ENCODE measurements at places on chromosomes 11 and 22.
A peak's percentile ranks its signal among the peaks of the same experiment; 100 is the strongest.

DNA sequence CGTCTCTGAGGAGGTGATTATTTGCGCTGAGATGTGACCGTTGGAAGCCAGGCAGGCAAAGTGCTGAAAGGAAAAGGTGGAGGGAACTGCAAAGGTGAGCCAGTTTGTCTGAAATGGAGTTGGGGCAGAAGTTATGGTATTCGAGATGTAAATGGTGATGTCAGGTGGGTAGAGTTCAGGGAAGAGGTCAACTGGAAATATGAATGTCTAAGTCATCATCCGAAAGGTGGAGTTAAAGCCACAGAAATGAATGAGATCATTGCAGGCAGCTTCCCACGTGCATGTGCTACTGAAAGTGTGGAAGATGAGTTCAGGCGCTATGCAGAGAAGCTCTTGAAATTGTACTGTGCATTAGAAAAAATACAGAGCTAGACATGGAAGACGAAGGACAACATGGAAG is 2.2 kb upstream of the BPIFC start:
- no peaks in the 10 kb centered on the region for H3K4me1 ChIP-seq
- DNase-seq: no peak
- H3K4me3 ChIP-seq: no peak overlapping the region
- H3K27ac ChIP-seq: no peak overlapping the region
- no peaks in the 10 kb centered on the region for H3K36me3 ChIP-seq

GRCh38 chr11:20647976-20648565 is 21.3 kb upstream of the NELL1 start:
- H3K4me3 ChIP-seq: no peak overlapping the region
- no peaks in the 10 kb centered on the region for H3K36me3 ChIP-seq
- H3K27me3 ChIP-seq: peaks cover 38% of the 10 kb centered on the region

DNA sequence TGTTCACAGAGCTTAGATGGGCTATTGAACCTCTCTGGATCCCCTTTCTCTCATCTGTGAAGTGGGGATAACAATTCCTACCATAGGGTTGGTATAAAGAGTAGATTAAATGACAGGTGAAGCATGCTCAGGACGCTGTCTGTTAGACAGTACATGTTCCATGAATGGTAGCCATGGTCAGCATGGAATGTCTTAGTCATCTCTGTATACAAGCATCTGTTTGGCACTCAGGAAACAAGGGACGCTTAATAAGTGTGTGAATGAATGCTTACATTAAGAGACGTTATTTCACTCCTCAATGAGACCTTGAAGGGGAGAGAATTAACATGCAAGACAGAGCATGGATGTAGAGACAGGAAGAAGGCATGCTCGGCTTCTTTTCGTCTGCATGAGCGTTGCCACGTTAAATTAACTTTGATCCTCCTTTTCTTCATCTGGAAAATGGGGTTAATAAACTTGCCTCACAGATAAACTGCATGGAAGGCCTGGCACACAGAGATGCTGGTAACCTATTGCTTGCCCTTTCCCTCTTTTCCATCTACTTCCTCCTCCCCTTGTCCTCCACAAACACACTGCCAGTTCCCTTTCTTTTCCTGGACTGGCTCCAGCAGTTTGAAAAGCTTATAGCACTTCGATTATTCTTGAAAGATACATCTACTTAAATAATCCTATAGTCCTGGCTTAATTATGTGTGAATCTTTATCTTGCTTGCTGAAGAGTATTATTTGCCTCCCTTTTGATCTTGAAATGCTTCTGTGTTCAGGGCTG is 267.2 kb upstream of the MTNR1B start:
- no peak overlapping the region for H3K4me3 ChIP-seq
- no peak overlapping the region for H3K27ac ChIP-seq
- no peaks in the 10 kb centered on the region for H3K27me3 ChIP-seq
- no peaks in the 10 kb centered on the region for H3K36me3 ChIP-seq

DNA sequence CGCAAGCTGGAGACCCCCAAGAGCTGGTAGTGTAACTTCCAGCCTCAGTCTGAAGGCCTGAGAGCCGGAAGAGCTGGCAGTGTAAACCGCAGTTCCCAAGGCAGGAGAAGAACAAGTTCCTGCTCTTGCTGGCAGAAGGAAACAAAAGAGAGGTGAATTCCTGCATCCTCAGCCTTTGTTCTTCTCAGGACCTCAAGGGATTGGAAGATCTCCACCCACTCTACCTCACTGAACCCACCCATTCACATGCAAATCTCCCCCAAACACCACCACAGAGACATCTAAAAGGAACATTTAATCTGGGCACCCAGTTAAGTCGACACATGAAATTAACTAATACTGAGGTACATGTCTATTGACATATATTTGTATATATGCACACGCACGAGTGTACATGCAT is 1310.3 kb downstream of the TBC1D22A start:
- no peaks in the 10 kb centered on the region for H3K4me1 ChIP-seq
- peaks cover 52% of the 10 kb centered on the region for H3K27me3 ChIP-seq
- H3K36me3 ChIP-seq: no peaks in the 10 kb centered on the region
- no peak for DNase-seq
- no peak overlapping the region for H3K4me3 ChIP-seq

- peaks cover 52% of the 10 kb centered on the region for H3K4me1 ChIP-seq
- H3K4me3 ChIP-seq: no peak overlapping the region
- H3K27me3 ChIP-seq: no peaks in the 10 kb centered on the region
- H3K27ac ChIP-seq: no peak overlapping the region
- H3K36me3 ChIP-seq: peaks cover 10% of the 10 kb centered on the region
- DNase-seq: no peak
Observed at GRCh38 chr22:46969961-46970360, 207.5 kb downstream of the TBC1D22A start.

- H3K36me3 ChIP-seq: no peaks in the 10 kb centered on the region
- peaks cover 16% of the 10 kb centered on the region for H3K27me3 ChIP-seq
- peak; percentile 88 for DNase-seq
- H3K27ac ChIP-seq: peak overlapping the region; percentile 90
- peak overlapping the region; percentile 35 for H3K4me3 ChIP-seq
- H3K4me1 ChIP-seq: peaks cover 38% of the 10 kb centered on the region
Observed at GRCh38 chr22:43828998-43829782, 17.1 kb upstream of the EFCAB6 start.

DNA sequence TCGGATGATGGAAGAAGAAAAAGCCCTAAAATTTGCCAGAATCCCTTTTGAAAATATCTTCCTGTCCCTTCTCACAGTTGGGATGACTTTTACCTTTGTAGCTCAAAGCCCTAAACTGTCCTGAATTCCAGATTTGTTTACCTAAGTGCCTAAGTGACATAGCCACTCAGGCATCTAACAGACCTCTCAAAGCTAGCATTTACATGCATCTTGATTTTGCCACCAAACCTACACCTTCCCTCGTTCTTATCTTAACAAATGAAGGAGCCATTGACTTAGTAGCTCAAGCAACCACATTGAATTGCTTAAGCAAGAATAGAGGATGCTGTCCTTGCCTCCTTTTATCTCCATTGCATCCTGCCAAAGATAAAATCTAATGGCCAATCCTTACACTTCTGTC is 198.4 kb upstream of the NTM start:
- no peaks in the 10 kb centered on the region for H3K36me3 ChIP-seq
- H3K27ac ChIP-seq: no peak overlapping the region
- no peaks in the 10 kb centered on the region for H3K4me1 ChIP-seq
- DNase-seq: no peak

DNA sequence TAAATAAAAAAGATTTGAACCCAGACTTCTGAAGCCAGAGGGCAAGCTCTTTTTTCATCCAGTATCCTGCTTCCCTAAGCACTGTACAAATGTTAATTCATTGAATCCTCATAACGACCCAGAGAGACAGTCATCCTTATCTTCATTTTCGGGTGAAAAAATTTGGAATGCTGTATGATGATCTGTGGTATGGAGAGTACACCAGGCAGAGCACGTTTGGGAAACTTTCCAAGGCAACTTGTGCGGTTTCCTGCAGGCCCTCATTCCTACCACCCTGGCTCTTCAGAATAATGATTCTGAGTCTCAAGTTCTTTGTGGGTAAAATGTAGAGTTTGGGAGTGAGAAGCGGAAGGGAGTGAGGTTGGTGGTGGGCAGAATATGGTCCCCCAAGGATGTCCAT is 177.9 kb upstream of the CADM1 start:
- peaks cover 12% of the 10 kb centered on the region for H3K4me1 ChIP-seq
- no peaks in the 10 kb centered on the region for H3K36me3 ChIP-seq
- no peak overlapping the region for H3K27ac ChIP-seq
- no peak overlapping the region for H3K4me3 ChIP-seq
- no peak for DNase-seq

DNA sequence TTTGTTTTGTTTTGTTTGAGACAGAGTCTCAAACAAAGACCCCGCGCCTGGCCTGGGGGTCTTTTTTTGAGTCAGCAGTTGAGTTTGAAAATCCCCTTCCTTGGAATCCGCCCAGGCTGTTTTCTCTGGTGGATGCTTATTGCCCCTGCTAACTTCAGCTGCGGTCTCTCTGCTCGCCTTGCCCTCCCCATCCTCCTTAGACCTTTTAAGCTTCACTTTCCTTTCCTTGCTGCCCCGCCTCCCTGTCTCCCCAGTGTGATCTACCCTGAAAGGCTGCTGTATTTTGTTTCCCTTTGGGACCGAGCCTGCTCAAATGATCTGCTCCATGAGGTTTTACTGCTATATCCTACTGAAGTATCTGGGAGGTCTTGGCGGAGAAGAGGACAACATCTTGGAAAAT is 2.5 kb downstream of the USP18 start:
- no peak overlapping the region for H3K27ac ChIP-seq
- H3K4me3 ChIP-seq: no peak overlapping the region
- H3K36me3 ChIP-seq: no peaks in the 10 kb centered on the region

GRCh38 chr22:21994881-21995444 is 12.4 kb upstream of the TOP3B start:
- peaks cover 39% of the 10 kb centered on the region for H3K27me3 ChIP-seq
- H3K4me3 ChIP-seq: no peak overlapping the region
- no peak overlapping the region for H3K27ac ChIP-seq
- no peaks in the 10 kb centered on the region for H3K36me3 ChIP-seq

DNA sequence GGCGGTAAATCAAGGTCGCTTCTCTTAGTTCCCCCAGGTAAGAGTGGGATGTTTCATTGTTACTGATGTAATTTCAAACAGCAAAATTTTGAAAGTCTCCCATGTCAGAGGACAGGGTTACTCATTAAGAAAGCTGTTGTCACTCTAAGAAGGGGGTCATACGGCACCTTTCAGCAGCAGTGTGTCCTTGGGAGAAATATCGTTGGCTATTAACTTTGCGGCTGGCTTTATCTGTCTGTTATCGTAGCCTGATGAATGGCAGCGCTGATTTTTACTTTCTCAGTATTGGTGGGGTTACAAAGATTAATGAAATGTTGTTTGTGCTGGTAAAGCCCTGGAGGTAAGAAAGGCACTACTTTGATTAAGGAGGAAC is 27.5 kb upstream of the FBXO3 start:
- no peak for DNase-seq
- H3K36me3 ChIP-seq: no peaks in the 10 kb centered on the region
- peaks cover 13% of the 10 kb centered on the region for H3K4me1 ChIP-seq
- H3K27ac ChIP-seq: no peak overlapping the region

DNA sequence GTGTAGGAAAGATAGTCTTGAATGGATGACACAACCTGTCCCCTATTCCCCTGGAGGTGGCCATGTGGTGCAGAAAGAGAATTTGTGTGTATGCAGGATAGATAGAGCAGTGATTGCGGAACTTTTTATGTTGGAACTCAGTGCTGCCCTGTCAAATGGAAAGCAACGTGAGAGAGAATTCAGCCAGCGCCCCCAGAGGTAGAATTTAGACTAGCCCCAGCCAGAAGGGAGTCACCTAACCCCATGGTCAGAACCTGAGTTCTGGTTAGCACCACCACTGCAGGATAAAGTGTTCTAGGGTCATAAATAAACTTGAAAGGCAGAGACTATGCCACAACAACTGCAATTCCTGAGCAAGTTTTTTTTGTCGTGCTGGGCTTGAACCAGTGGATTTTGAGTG is 152.9 kb upstream of the GRIA4 start:
- no peak overlapping the region for H3K27ac ChIP-seq
- H3K36me3 ChIP-seq: no peaks in the 10 kb centered on the region
- DNase-seq: no peak
- no peaks in the 10 kb centered on the region for H3K4me1 ChIP-seq
- H3K4me3 ChIP-seq: no peak overlapping the region
- H3K27me3 ChIP-seq: no peaks in the 10 kb centered on the region

GRCh38 chr22:19501897-19502447 is 22.2 kb downstream of the CLDN5 start:
- no peak for DNase-seq
- H3K27me3 ChIP-seq: no peaks in the 10 kb centered on the region
- H3K4me3 ChIP-seq: no peak overlapping the region
- no peak overlapping the region for H3K27ac ChIP-seq
- no peaks in the 10 kb centered on the region for H3K36me3 ChIP-seq
- no peaks in the 10 kb centered on the region for H3K4me1 ChIP-seq

GRCh38 chr11:33383920-33384209 is 126.7 kb downstream of the HIPK3 start:
- H3K36me3 ChIP-seq: no peaks in the 10 kb centered on the region
- no peak overlapping the region for H3K4me3 ChIP-seq
- H3K27ac ChIP-seq: no peak overlapping the region
- peaks cover 4% of the 10 kb centered on the region for H3K27me3 ChIP-seq

GRCh38 chr11:107916671-107917241 is 11.5 kb upstream of the RAB39A start:
- no peak overlapping the region for H3K4me3 ChIP-seq
- H3K27ac ChIP-seq: no peak overlapping the region
- no peak for DNase-seq
- peaks cover 12% of the 10 kb centered on the region for H3K27me3 ChIP-seq
- H3K4me1 ChIP-seq: no peaks in the 10 kb centered on the region

DNA sequence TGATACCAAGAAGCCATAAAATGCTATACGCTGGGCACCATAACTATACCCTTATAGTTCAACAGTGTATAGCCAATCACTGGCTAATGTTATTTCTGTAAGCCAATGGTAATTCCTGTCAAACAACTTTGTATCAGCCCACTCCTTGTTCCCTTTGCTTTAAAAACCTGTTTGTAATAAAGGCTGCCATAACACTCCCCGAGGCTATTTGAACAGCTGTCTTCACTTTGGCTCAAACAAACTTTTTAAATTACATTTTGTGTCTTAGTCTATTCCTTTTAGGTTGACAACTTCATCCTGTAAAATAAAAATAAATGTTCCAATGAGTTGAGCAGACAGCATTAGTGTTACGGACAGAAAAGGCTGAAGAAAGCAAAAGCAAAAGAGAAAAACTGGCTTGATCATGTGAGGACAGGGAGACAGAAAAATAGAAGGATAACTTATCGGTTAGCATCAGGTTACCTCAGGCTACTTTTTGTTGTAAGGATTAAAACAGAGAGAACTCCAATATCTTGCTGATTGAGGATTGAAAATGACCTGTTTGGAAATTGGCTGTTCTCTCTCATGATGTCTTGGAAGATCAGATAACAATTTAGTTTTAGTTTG is 95.0 kb downstream of the AASDHPPT start:
- H3K36me3 ChIP-seq: no peaks in the 10 kb centered on the region
- no peaks in the 10 kb centered on the region for H3K27me3 ChIP-seq
- H3K27ac ChIP-seq: no peak overlapping the region
- no peaks in the 10 kb centered on the region for H3K4me1 ChIP-seq
- no peak overlapping the region for H3K4me3 ChIP-seq
- no peak for DNase-seq

All from left ventricle myocardium inferior (tissue), 1 donor.